Omental fat pad (tissue), 4 donors: ENCODE measurements at places on chromosomes 12 and 14.

GRCh38 chr12:11904124-11904523 is 166.6 kb upstream of the BCL2L14 start:
- DNase-seq = no peak

GRCh38 chr12:54296393-54297099 is 4.3 kb downstream of the NFE2 start:
- DNase-seq = no peak

- DNase-seq = no peak
Observed at GRCh38 chr12:94329366-94329765, 130.3 kb downstream of the CEP83 start.

GRCh38 chr14:20684662-20685456 is 499 bp downstream of the RNASE4 start:
- DNase-seq = no peak
